ENCODE measurements at places on chromosomes 3 and 15.

DNA sequence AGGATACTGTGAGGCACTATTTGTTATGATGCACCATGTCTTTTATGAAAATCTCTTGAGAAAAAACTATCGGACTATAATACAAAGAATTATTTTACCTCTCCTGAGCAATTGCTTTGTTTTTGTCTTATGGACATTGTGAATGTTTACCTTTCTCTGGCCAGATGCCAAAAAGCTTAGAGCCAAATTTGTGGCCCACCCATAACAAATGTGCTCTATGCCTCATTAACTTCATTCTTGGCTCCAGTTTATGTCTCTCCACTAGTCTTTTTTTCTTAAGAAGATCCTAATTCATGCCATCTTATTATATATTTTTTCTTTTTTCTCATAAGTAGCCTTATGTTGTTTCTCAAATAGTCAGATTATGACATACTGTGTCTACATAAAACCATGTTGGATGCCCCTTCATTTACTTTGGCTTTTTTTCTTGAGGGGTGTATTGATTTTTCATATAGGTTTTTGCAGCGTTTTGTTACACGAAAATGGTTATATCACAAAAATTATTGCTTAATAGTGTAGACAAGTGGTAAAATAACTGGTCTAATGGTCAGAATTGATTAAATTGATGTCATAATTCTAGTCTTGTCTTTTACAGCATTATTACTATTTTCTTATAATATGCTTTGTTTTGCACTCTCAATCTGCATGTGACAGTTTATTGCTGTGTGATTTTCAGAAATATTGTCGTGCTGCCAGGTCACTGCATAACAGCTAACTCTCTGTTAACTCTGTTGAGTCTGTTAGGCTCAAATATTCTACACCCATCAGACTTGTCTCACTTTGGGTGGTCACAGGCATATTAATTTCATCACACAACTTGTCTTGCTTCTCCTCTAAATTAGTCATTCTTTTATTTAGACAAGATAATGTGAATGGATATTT, 18.2 kb downstream of the SENP8 start:
- no peak for DNase-seq

GRCh38 chr15:54374184-54374952, 396.1 kb downstream of the UNC13C start:
- no peak for DNase-seq

DNA sequence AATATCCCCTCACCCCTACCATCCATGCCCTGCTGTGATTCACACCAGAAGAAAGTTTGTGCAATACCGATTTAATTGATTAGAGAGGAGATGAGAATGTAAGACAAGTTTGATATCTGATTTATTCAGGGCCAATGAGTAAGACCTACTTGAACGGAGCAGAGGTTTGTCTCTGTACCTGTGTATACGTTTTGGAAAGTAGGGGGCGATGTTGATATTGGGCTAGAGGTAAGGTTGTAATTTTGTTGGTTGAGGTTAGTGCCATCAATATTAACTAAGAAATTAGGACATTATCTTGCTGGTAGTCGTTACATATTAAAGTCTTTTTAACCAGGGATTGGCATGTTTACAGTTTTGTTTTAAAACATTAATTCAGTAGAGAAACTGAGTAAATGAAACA, 20.5 kb downstream of the EAF2 start:
- no peak for DNase-seq

- DNase-seq = no peak
Observed at GRCh38 chr3:178036451-178037144, 499.6 kb upstream of the KCNMB2 start.

DNA sequence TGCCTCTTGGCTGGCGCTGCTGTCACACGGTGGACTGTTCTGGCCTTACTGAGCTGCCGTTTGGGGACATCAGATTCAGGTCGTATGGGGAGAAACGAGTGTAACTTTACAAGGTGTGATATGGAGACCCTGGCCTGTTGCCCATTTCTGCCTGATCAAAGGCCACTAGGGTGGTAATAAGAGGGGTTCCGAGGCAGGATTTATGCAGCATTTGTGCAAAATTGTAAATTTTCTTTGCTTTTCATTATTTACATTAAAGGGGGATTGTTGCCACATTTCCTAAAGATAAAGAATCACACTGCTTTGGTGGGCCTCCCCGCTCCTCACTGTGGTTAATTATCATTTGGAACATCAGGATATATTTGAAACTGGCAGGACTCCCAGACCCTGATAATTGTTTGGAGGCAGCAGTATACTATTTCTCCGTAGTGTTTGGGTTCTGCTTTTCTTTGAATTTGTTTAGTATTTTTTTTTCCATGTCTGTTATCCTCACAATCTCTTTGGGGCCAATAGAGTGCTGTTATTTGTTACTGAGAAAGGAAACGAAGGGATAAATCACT, 891 bp downstream of the NXPE3 start:
- DNase-seq = no peak

GRCh38 chr3:66015841-66016240, 22.9 kb downstream of the MAGI1 start:
- no peak for DNase-seq

GRCh38 chr3:123336001-123336400, 112.9 kb downstream of the ADCY5 start:
- DNase-seq = no peak

DNA sequence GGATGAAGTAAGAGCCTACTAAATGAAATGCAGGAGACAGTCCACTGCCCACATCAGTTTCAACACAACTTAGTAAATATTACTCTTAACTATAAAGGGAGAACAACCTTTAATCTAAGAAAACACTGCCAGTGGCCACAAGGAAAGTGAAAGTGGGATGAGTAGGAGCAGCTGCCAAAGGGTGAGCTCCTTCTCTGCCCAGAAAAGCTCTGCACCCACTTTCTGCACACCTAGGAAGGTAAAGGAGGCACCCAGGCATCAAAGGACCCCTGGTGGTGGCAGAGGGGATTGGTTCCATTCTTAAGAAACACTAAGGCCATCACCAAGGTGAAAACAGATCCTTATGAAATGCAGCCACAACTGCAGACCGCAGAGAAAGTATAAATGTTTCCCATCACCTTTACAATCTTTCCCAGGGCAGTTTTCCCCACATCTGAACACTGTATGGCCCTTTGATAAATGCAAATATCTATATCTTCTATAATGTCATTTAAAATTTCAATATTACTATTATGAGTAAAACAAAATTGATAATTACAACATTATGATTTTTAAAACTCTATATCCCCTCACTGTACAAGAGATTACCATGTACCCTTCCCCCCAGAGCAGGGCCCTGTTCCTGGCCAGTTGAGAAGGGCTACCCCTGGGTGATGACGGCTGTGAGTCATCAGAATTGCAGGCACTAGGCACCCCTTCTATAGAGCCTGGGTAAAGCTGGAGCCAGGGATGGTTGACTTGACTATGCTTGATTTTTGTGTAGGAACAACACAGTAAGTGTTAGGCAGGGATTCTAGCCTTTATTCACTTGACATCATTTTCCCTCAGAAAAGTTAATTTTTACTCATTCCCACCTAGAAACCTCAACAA, 92.0 kb downstream of the SNRK start:
- peak; percentile 42 for DNase-seq

GRCh38 chr3:56902468-56903160, 100.9 kb upstream of the ARHGEF3 start:
- DNase-seq = no peak

- DNase-seq = no peak
Observed at GRCh38 chr3:153658136-153658535, 463.1 kb upstream of the ARHGEF26 start.

DNA sequence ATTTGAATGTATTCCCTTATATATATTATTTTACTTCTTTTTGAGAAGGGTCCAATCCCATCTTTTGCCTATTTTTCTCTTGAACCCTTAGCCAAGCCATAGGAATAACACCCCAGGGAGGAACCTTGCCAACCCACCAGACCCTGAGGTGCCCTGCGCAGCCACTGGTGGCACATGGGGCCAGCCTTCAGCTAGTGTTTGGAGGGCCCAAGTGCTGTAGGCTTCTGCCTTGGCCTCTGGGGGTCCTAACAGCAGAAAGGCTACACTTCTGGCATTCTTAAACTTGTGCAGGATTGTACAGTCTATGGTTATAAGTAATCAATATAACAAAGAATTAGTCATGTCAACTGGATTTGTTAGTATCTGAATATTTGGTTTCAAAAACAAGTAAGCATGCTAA, 34.5 kb downstream of the RUVBL1 start:
- no peak for DNase-seq

DNA sequence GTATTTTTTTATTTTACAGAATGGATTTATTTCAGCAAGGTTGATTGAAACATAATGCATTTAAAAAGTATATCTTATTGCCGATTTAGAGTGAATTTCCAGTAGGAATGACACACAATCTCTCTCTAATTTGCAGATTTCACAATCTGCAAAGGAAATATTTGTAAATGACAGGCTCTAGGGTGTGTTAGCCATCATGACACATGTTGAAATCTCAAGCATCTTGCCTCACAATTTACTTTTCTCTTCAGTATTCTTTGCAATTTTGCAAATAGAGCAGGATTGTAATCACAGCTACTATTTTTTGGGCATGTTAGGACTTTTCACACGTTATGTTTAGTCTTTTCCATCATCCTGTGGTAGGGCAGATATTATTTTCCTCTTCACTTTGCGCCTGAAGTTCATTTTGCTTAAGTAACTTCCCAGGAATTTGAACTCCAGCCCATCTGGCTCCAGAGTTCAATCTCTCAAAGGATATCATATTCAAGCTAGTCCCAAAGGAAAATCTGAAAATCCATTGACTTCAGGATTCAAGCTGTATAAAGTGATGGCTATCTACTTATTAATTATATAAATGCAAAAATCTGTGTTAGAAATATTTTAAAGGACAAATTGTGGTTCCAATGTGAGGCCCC, 55.4 kb downstream of the ATP13A4 start:
- DNase-seq = no peak

DNA sequence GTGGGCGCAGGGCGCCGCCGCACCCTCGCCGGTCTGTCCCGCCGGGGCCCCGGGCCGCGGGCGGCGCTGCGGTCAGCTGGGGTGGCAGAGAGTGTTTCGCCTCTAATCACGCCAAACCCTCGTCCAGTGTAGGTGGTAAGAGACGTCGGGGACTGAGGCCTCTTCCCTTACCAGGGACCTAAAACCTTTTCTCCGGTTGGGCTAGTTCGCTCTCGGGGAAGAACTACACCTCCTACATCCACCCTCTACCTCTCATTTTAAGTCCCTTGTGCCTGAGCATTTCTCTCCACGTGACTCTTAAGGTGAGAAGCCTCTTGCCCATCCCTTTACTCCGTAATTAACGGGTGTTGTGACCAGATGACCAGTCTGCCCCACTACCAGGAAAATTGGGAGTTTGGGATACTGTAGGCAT, 520 bp downstream of the TMEM42 start:
- peak; percentile 6 for DNase-seq

DNA sequence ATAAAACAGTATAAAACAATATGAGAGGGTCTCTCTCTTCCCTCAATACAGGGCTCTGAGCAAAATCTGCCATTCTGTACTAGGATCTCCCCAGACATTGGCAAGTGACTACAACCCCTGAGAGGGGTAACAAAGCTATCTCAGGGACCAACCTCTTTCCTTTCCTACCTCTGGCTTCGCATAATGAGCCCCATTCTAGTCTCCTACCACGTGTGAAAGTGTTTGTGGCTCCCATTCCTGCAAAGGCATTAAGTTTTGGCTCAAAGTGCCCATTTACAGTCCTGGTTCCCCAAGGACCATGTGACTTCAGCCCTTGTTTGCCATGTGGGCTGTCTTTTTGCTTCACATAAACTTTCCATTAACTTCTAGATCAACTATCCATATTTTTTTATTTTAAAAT, 46.4 kb downstream of the SCN11A start:
- no peak for DNase-seq

- no peak for DNase-seq
Observed at GRCh38 chr3:185444329-185444728, 54.5 kb downstream of the TMEM41A start.

GRCh38 chr3:114361391-114361790, 67.6 kb downstream of the TIGIT start:
- DNase-seq = no peak

DNA sequence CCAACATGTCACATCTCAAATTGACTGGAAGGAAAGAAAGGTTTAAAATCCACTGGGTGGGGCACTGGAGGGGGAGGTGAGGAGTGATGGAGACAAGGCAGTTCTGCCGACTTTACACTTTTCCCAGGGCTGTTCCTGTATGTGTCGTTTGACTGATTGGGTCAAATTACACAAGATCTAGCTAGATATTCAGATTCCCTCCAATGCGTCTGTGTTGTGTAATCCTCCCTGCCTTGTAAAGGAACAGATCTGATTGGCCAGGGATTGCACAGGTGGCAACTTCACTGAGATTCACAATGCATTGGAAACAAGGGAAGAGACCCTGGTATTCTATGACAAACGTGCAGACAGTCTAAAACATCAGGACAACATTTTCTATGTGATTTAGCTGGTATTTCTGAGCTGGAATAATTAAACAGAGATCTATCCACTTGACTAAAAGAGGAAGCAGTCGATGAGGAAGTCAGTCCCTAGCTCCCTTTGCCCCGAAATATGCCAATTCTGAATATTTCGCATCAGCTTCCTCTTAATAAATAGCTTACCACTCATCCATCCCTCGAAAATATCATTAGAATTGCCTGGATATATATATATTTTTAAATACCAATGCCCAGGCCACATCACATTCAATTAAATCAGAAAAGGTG, 312.9 kb downstream of the RORA start:
- DNase-seq = no peak

DNA sequence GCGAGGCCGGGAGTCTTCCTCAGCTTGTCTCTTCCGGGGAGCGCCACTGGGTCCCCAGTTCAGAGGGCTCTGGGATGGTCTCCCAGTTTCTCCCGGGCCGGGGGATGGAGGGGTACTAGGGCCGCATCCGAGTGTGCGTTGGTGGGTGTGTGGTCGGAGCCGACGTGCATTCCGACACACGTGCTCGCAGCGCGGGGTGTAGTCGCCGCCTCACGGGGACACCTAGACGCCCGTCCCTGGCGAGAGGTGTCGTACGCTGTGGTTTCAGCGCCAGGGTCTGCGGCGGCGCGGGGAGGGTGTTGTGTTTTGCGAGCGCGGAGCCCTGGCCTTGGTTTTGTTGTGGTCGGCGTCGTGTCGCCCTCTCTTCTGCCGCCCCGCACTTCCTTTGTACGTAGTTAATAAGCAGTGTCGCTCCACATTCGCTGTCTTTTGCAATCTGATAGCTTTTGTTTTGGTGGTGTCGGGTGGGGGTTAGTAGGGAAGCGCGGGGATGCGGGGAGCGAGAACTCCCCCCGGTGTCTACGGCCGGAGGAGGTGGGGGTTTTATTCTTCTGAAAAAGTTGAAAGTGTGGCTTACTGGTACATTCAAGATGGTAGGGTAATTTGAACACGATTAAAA, 2.2 kb downstream of the IGF1R start:
- no peak for DNase-seq

DNA sequence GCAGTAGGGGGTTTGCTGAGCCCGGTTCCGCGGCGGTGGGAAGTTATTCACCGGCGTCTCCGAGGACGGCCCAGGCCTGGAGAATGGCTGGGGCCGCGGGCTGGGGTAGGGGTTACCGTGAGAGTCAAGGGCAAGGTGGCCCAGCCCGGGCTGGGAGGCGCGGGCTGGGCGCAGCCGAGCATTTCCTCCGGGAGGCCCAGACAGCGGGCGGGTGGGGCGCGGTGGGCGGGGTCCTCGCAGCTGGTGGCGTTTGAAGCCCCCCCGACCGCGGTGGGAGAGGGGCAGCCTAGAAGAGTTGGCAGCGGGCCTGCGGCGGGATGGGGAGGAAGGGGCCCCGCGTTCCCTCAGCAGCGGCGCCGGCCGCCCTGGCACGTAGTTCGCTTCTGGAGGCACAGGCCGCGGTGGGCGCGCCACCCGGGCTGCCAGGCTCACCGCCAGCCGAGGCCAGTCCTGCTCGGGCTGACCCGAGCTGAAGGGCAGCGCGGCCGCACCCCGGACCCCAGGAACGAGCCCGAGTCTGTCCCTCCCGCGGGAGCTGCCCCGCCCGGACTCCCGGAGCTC, 960 bp upstream of the KLF13 start:
- DNase-seq = peak; percentile 50

All from stimulated activated CD8-positive, alpha-beta memory T cell treated with anti-CD3 and anti-CD28 coated beads, Interleukin-2, amount 100 ng/mL, for 1 hour (primary cell).